ENCODE measurements at places on chromosomes 12 and 14. TPM values are rescaled to one million over a fixed set of nuclear protein-coding genes. Genes with fewer than 3 reads are reported as not detected.

Gene ALX1
- total RNA-seq = 3.2 TPM

- DNase-seq = no peak
Observed at GRCh38 chr12:57513266-57513665, 7.0 kb downstream of the DDIT3 start.

Gene PMCH
- not detected for total RNA-seq

Gene LRRIQ1
- 13.1 TPM for total RNA-seq

Gene FAIM2
- total RNA-seq = not detected

- DNase-seq = no peak
Observed at GRCh38 chr14:24279301-24280186, 8.1 kb upstream of the RABGGTA start.

Gene KCNMB4
- 8.2 TPM for total RNA-seq

Gene CLEC2A
- total RNA-seq = not detected

Gene KLRF1
- total RNA-seq = not detected

Gene A2ML1
- total RNA-seq = 0.19 TPM

- DNase-seq = no peak
Observed at GRCh38 chr12:3160081-3160480, 82.9 kb downstream of the TSPAN9 start.
